ENCODE measurements at places on chromosomes 3 and 15.

DNA sequence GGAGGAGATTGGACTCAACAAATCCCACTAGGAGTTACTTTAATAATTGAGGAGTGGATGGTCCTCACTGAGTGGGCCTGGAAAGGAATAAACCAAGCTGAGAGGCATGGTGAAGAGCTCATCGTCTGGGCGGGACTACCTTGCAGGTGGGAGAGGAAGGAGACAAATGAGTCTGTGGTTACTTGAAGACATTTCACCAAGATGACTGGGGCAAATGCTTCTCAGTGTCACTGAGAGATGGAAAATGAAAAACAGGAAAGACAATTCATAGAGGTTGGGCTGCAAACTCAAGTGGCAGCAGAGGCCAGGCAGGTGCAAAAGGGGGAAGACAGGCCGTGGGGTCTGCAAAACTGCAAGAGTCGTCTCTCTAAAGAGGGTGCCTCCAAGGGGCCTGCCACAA lies 1.5 kb upstream of the ARHGAP31 start:
- DNase-seq, result no peak

DNA sequence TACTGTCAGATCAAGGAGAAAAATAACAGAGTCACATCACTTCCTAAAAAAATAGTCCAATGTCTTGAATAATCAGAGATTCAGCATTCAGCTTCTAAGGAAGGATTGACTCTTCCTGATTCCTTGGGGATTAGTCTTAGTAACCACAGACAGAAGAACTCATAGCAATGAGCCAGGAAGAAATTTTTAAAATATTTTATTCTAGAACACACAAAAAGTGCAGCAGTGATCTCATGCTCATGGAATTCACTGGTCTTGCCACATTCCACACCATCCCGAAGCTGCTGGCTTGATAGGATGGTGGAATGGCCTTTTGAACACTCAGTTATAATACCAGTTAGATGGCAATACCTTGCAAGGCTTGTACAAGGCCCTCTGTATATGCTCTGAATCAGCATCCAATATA lies 43.0 kb upstream of the ABI3BP start:
- no peak for DNase-seq

GRCh38 chr15:97815835-97816234 lies 144.7 kb upstream of the ARRDC4 start:
- DNase-seq, result no peak

DNA sequence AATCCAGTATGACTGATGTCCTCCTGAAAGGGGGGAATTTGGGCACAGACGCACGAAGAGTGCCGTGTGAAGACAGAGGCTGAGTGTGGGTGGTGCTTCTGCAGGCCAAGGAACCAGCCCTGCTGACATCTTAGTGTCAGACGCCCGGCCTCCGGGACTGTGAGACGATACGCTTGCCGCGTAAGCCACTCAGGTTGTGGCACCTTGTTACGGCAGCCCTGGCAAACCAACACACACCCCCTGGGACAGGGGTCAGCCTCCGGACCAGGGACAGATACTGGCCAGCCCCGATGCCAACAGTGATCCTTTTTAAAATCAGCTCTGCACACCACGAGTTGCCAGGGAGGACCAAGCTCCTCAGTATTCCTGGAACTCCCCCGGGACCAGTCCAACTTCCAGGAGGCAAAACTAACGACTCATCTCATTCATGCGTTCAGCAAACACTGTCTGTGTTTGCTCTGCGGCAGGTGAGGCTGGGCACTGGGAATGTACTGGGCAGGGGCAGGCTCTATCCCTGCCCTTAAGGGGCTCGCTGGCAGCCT lies 21.2 kb upstream of the PIGZ start:
- DNase-seq, result no peak

DNA sequence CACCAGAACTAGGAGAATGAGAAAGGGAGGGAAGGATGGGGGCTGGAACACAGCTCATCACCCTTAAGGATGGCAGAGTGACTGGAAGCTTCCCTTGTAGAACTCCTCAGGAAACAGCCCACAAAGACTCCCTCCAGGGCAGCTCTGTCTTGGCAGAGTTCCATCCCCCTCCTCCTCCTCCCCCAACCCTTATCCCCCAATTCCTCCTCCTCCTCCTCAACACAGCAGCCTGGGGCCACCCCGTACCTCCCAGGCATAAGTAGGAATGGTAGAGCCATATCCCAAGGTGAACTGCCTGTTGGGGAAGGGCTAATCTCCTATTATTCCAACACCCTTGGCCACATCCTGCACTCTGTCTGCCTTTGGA lies 38.8 kb downstream of the ADCY5 start:
- no peak for DNase-seq

GRCh38 chr15:41942886-41943285 lies 29.5 kb downstream of the EHD4 start:
- DNase-seq, result no peak

- no peak for DNase-seq
Observed at GRCh38 chr3:61927332-61927731, 366.0 kb downstream of the PTPRG start.

GRCh38 chr3:115113367-115113766 lies 33.7 kb downstream of the ZBTB20 start:
- DNase-seq, result no peak
